ENCODE measurements at places on chromosomes 12 and 14.

DNA sequence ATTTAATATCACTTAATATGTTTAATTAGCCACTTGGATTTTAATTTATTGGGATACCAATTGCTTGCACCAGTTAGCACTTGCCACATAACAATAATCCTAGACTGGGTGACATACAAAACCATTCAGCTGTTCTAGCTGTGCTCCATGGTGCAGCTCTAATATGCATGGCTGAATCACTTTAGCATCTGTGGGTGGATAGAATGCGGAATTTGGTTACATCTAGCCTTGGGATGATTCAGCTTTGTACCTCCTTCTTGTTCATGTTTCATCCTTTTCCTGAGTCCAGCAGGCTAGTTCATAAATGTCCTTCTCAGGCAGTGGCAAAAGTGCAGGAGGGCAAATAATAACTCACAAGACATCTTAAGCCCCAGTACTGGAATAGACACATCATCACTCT is 1263.0 kb downstream of the LRFN5 start:
- DNase-seq = no peak

DNA sequence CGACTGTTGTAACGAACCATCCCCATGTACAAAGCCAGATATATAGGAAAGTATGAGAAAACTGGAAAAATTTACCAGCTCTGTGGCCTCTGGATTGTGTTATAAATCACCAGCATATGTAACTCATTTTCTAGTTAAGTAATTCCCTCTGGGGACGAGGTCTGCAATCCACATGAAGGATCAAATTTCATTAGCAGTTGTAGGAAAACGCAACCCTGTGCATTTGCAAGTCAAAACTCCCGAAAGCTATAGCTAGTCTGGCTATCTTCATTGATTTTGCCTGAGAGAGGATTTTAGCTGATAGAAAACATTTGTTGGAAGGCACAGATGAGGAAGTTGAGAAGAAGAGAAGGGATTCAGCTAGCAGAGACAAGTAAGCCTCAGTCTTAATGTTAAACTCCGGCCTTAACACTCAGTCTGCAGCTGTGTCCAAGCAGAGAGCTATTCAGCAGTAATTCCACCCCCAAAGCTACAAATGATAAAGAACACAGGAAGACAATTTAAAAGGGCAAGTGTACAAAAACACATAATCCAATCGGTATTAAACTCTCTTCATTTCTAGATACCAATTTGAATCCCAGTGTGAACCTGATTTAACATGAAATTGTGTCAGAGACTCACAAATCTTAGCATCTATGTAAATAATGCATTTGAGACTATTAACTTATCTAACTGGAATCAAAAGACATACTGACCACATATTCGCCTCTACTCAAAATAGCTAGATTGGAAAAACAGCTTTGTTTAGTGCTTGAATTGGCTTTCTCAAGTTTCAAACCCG is 54.2 kb upstream of the CERS5 start:
- DNase-seq = peak; percentile 48

- no peak for DNase-seq
Measured at GRCh38 chr14:101734246-101734847, 27.2 kb upstream of the PPP2R5C start.

DNA sequence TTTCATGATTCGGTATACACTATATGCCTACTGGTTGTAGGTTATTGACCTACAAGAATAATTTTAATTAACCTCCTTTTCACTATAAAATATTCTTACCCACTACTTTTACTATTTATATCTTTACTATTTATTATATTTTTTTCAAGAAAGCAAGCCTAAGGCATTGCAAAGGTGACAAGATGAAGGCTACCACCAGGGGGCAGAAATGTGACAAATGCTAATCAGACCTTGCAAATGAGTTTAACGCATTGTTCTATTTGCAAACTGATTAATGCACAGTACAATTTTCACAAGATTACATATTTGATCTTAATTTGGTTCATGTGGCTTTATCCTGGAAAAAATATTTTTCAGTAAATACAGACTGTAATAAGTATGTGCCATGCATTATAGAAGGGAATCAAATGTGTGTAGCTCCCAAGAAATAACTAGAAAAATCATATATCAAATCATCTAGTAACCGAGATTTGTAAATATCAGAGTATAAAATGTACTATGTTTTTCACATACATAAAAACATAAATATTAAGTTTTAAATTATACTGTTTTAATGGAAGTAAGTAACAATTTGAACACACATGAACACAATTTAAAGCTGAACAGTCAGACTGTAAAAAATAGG is 107.0 kb downstream of the ADAMTS20 start:
- peak; percentile 61 for DNase-seq

DNA sequence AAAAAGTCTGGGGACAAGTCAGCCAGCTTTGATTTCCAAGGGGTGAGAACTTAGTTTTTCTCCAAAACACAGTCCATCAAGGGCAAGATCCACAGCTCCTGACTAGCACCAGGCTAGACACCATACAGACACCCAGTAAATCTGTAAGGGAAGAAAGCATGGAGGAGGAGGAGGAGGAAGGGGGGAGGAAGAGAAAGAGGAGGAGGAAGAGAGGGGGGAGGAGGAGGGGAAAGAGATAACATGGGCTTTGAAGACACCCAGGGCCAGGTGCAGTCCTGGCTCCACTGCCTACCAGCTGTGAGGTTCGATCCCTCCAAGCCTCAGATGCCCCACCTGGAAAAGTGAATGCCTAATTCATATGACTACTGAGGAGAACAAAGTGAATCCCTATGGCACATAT is 18.3 kb downstream of the KDM2B start:
- DNase-seq = no peak

All from activated CD4-positive, alpha-beta T cell treated with anti-CD3 and anti-CD28 coated beads, Interleukin-2, Interleukin-6, amounts not matched to agents 100 ng/mL and 50 ng/mL, durations not matched to agents 16 hours and 8 hours (primary cell).